ENCODE measurements at places on chromosomes 5 and 9.

- no peak for DNase-seq
Measured at GRCh38 chr9:137162505-137163364, 7.1 kb downstream of the LRRC26 start.

DNA sequence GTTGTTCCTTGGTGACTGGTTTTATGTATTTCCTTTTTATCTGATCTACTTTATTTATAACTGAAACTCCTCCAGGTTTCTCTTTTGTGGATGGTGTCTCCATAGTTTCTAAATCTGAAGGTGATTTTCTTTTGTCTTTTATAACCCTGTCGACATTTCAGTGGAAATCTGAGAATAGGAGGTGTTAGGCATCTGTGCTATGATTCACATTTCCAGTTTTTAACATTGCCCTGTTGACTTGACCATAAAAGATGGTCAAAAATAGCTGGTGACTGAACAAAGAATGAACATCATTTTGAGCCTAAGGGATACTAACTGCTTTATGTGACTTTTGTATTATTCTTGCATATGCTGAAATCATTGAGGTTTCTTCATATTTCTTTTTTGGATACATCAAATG is 190.5 kb downstream of the PCSK1 start:
- DNase-seq = no peak

GRCh38 chr5:39995990-39996389 is 571.2 kb upstream of the DAB2 start:
- DNase-seq = no peak

GRCh38 chr9:107465467-107466451 is 23.8 kb downstream of the KLF4 start:
- no peak for DNase-seq

DNA sequence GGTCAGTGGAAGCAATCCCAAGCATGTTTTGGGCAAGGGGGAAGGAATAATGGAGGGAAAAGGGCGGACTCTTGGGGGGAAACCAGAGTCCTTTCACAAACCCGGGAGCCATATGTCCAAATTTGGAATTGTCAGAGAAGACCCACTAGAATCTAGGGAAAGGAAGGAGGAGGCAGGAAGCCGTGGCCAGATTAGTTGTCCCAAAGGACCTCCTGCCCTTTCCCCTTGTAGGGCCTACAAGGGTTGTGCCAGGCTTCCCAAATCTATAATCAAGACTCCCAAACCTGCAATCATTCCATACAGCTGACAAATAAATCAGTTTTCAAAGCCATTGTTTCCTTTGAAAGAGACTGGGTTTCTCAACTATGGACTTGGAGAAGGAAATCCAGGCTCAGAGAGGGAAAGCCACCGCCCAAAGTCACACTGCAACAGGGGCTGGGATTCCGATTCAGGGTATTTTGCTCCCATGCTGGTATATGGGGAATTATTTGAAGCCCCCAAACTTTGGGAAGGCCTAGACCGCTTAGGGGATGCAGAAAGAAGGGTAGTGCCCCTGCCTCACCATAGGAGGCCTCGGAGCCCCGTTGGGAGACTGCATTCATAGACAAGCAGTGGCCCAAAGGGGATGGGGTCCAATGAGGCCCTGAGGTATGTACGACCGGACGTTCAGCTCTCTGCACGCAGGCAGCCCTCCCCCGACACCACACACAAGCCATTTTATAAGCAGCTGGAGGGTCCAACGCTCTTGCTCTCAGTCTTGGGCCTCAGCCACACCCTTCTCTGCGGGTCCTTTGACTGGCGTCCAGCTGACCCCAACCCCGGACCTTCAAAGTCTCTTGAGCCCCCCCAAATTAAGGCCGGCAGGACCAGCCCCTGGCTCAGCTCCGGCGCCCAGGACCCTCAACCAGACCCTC is 815 bp downstream of the ANXA6 start:
- DNase-seq = no peak

DNA sequence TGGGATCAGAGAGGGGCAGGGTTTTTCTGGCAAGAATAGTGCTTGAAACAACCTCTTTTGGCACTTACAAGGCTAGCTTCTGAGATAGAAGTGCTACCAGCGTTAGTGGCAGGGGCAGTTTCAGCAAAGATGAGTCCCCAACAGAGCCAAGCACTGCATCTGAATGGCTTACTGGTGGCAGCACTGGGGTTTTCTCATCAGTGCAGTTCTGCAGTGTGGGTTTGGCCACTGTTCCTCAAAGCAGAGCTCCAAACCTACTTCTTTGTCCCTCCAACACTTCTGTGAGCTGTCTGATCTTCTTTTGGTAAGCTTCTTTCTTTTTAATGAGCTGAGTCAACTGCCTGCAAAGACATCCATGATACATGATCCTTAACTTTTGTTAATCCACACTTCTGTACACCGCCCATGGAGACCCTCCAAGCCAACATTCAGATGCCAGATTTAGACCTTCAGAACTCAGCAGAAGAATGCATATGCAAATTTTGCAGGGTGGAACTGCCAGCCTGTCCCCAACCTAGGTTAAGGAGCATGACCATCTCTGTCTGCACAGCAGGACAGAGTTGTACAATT is 29.9 kb upstream of the FSTL4 start:
- no peak for DNase-seq

GRCh38 chr9:134802216-134802795 is 78.3 kb upstream of the FCN2 start:
- DNase-seq = no peak

GRCh38 chr5:159878988-159879471 is 37.3 kb upstream of the ADRA1B start:
- no peak for DNase-seq

- DNase-seq = no peak
Measured at GRCh38 chr9:129070696-129071525, 10.0 kb upstream of the DOLPP1 start.

DNA sequence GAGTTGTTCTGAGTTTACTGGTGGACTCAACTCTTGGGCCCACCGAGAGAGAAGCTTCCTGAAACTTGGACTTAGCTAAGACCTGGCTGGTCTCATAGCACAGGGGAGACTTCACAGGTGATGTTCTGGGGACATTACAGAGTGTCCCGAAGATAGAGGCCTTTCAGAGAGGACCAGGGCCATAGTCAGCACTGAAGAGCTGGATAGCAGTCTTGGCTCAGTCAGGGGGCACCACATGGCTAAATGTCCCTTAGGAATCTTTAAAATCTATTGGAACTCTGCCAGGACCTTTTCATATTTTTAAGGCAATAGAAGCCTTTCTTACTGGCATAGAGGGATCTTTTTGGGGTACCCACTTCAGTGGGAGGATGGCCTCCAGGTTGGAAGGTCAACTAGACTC is 59.8 kb upstream of the CPLX2 start:
- no peak for DNase-seq

- no peak for DNase-seq
Measured at GRCh38 chr9:127805620-127806019, 2.9 kb downstream of the FPGS start.

- DNase-seq = no peak
Measured at GRCh38 chr5:15968993-15969392, 210.6 kb downstream of the MARCHF11 start.

DNA sequence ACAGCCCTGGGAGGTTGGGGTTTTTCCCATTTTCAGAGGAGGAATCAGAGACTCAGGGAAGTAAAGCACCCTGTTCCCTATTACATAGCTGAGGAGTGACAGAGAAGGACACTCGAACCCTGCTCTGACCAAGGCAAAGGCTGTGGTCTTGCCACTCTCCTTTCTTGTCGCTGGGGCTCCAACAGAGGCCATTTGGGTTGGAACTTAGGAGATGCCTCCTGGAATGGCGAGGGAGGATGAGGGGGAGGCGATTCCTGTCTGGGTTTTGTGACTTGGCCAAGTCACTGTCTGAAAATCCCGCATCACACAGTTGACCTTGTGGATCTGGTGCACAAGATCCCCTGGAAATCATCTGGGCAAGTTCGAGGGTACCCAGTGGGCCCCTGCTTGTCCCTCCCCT is 64.0 kb upstream of the HAND1 start:
- no peak for DNase-seq

- DNase-seq = no peak
Measured at GRCh38 chr5:17714186-17714585, 79.9 kb downstream of the TAF11L14 start.

DNA sequence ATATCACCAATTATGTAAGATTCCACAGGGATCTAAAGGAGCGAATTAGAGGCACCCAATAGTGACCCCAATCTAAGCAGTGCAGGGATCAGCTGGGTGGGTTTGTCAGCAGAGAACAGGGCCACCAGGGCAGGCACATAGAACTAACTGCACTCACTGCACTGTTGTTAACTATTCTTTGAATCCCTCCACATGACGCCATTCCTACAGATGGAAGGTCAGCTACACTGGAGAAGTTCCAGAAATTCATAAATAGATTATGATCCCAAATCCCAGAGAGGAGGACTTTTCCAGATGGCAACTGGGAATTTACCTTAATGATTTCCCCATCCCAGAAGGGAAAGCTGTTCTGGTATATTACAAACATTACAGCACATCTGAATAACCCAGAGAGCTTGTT is 84.2 kb downstream of the THBS4 start:
- no peak for DNase-seq

- DNase-seq = no peak
Measured at GRCh38 chr5:36523926-36524325, 82.5 kb upstream of the SLC1A3 start.

DNA sequence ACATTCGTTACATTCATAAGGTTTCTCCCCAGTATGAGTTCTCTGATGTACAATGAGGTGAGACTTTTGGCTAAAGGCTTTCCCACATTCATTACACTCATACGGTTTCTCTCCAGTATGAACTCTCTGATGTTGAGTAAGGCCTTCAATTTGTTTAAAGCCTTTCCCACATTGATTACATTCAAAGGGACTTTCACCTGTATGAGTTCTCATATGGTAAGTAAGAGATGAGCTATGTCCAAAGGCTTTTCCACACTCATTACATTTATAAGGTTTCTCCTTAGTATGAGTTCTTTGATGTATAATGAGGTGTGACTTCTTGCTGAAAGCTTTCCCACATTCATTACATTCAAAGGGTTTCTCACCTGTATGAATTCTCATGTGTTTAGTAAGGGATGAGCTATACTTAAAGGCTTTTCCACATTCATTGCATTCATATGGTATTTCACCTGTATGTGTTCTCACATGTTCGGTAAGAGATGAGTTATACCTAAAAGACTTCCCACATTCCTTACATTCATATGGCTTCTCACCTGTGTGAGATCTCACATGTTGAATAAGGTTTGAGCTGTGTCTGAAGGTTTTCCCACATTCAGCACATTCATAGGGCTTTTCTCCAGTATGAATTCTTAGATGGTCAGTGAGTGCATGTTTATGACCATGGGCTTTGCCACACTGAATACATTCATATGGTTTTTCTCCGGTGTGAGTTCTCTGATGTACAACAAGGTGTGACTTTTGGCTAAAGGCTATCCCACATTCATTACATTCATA is 13.5 kb downstream of the ZFP37 start:
- no peak for DNase-seq

DNA sequence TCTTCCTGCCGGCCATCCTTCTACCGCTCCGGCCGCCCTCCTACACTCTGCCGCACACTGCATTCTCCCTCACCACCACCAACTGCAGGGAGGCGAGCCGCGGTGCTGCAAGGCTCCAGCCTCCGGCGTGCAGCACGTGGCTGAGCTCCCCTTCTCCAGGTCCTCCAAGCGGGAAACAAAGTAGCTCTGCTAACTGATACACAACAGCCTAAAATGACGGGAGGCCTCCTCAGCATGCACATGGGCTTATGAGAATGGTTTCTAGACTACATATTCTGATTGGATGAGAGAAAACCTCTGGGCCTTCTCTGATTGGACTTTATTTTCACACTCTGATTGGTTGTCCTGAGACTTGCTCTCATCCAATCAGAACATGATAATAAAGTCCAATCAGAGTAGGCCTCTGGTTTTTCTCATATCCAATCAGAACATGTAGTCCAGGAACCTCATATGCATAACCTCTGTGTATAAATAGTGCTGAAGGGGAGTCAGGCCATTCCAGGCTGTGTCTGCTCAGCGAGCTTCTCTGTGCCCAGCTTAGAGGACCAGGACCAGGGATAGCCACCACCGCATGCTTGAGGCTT is 27.0 kb upstream of the ZNF354B start:
- no peak for DNase-seq
